Hypothalamus (tissue), 51 donors: ENCODE measurements at places on chromosomes 5 and 9.

- no peak for DNase-seq
Measured at GRCh38 chr5:136482206-136482605, 116.9 kb upstream of the TRPC7 start.

DNA sequence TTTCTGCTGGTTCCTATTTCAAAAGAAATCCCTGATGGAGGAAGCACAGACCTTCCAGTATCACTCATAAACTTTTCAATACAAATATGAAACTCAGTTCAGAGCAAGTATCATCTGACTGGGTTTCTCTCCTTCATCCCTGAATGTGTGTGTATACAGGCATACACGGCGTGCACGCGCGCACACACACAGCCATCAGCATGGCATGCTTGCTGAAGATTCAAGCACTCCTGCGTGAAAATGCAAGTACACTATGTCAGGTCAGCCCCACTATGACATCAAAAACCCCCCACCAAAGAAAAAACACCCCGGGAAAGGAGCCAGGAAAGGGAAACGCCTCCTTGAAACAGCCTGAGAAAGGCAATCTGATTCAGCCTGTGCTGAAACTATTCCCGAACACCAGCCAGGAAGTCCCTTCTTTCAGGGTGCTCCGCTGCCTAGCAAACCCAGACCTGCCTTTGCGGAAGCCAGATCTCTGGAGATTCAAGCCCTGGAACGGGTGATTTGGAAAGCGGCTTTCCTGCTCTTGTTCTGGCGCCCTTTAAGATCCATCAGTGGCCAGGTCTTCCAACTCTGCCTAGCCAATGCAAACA lies 831 bp downstream of the KLHL3 start:
- DNase-seq, result no peak

- DNase-seq, result no peak
Measured at GRCh38 chr9:117028103-117028858, 341.2 kb downstream of the TRIM32 start.

- no peak for DNase-seq
Measured at GRCh38 chr9:16656432-16657169, 213.9 kb downstream of the BNC2 start.

- no peak for DNase-seq
Measured at GRCh38 chr5:53023969-53024368, 34.8 kb downstream of the ITGA2 start.

- no peak for DNase-seq
Measured at GRCh38 chr9:130236436-130236985, 29.0 kb upstream of the HMCN2 start.

- DNase-seq, result no peak
Measured at GRCh38 chr5:8270246-8270645, 401.3 kb downstream of the MTRR start.

DNA sequence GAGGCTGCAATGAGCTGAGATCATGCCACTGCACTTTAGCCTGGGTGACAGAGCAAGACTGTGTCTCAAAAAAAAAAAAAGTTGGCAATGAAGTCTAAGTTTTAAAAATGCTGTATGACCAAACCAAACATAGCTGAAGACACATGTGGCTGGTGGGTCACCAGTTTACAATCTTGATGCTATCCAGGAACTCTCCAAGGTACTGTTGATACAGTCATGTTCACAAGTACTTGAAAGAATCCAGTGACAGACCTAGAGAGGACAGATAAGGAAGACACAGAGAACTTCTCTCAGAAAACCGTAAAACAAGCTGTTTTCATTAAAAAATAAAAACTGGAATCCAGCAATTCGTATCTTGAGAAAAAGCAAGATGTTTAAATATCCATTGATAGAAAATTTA lies 95.7 kb downstream of the ACTBL2 start:
- no peak for DNase-seq

- no peak for DNase-seq
Measured at GRCh38 chr5:134139891-134140469, 25.5 kb downstream of the TCF7 start.

GRCh38 chr9:133842721-133843227 lies 104.6 kb upstream of the SARDH start:
- DNase-seq, result no peak

- DNase-seq, result no peak
Measured at GRCh38 chr9:123262338-123262737, 6.0 kb downstream of the STRBP start.

DNA sequence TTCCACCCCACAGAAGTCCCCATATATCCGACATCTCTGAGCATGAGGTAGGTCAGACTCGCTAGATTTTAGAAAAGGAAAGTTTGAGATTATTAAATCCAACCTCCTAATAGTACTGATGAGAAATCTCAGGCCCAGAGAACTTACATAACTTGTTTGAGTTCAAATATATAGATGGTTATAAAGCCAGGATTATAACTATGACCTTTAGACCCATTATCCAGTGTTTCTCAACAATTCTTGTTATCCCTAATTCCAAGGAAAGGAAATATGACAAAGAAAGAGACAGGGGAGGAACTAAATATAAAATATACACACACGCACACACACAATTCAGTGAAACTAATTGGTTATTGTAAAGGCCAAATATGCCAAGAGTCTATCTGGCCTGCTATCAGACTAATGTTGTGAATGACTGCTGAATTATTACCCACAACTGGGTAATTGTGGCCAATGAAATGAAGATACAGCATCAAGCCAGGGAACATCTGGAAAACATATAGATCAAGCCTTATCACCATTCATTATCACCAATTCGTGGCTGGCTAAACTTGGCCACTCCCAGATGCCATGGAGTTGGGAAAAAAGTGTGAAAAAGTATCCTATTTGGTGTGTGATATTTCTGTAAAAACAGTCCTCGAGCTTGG lies 248.4 kb downstream of the PRELID2 start:
- DNase-seq, result no peak

DNA sequence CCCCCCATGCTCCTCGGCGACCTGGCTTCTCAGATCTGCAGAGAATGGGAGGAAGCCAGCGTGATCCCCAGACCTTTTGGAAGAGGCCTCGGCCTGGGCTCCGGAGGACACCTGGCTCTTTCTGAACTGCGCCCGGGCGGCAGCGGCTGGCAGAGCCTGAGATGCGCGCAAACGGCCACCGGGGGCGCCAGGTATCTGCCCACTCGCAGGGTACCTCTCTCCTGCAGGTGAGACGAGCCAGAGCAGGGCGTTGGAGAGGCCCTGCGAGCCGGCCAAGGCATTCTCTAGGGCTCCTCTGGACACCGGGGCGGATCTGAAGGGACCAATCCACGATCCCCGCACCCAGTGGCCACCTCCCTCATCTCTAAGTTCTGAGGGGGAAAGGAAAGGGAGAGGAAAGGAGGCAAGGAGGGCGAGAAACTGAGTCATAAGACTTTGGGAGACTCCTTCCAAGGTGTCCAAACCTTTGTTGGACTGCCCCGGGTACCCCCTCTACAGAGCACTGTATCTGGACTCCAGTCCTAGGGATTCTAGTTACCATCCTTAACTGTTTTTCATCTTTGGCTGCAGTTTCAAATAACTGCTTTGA lies 55.0 kb upstream of the SLC46A2 start:
- no peak for DNase-seq

- no peak for DNase-seq
Measured at GRCh38 chr9:17699615-17700330, 120.9 kb downstream of the SH3GL2 start.

GRCh38 chr5:10994091-10994986 lies 233.3 kb upstream of the DAP start:
- no peak for DNase-seq

- DNase-seq, result no peak
Measured at GRCh38 chr9:128635266-128636023, 21.2 kb downstream of the DYNC2I2 start.

GRCh38 chr5:68027519-68027918 lies 188.0 kb upstream of the PIK3R1 start:
- DNase-seq, result no peak

DNA sequence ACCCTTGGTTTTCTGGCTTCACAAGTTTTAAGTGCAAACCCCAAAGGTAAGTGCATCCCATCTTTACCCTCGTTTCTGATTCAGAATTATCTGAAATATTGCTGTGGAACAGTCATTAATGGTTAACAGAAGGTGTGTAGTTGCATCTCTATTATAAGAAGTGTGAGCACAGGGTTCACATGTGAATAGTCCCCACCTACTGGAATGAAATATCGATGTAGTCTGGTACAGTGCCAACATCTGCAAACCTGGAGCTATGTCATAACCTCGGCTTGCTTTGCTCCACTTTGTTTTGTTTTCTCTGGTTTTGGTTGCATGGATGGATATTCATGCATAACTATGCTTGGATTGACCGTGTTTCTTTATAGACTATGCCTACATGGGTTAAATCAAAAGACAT lies 12.6 kb downstream of the HTR4 start:
- DNase-seq, result no peak
